CD4-positive, alpha-beta memory T cell (primary cell): ENCODE measurements at places on chromosomes 2 and 18.

DNA sequence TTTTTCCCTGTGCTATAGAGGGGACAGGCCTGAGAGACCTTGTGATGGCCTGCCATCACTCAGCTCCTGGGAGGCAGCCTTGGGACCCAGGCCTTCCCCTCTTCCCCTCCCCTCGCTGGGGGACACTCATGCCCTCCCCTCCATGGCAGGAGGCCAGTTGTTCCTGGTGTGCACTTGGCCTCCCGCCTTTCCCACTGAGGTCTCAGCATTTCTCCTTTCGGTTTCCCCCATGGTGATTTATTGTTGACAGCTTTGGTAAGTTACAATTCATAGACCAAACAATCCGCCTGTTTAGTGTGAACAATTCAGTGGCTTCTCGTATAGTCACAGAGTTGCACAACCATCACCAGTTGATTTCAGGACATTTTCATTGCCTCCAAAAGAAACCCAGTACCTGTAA, 10.2 kb upstream of the CNDP1 start:
- DNase-seq: no peak

DNA sequence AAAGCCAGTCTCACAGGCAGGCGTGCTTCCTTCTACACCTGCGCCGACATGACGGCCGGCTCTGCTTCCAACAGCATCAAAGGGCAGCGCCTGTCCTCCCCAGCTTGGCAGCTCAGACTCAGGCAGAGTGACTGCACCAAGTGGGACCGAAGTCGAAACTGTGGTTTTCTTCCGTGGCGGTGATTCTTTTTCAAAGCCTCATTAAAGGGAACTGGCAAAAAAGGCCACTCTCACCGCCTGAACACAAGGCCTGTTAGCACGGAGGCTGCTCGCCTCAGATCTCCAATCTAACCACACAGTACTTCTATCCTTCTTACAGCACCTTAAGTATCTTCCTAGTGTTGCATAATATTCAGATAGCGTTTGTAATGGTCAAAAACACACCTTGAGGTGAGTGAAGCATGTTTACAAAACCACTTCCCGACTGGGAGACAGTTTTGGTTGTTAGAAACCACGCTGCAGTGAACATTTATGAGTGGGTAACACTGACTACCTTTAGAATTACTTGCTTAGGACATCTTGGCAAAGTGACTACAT, 236.4 kb downstream of the HDAC4 start:
- DNase-seq: peak; percentile 61

DNA sequence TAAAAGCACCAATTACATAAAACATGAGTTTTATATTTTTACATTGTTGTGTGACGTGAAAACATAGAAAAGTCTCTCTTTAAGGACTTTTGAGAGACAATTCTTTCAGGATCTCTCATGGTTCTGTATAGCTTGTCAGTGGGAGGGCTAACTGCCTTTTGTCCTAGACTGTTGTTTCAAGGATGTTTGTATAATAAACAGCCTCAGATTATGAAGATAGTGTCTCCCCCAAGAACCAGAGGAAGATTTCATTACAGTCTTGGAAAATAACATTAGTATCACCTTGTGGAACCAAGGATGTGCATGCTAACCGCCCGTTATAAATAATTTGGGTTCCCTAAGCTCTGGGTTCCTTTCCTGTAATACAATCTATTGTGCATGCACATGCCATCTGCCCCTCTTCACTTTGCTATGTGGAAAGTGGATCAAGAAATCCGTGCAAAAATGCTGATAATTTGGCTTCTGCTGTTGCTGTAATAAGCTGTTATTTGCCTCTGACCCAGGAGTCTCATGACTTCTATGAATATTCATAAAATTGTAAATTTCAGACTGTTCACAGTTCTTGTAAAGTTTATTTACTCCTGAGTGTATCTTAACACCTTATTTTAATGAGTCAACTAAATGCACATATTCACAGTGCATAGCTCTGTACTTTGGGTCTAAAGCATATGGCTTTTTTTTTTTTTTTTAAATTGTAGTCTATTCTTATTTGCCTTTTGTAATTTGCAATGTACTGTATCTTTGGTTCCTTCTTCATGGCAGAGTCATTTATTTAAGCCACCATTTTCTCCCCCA, 265.5 kb downstream of the PTH2R start:
- DNase-seq: no peak

- DNase-seq: no peak
Measured at GRCh38 chr18:54924948-54925347, 34.3 kb downstream of the CCDC68 start.

DNA sequence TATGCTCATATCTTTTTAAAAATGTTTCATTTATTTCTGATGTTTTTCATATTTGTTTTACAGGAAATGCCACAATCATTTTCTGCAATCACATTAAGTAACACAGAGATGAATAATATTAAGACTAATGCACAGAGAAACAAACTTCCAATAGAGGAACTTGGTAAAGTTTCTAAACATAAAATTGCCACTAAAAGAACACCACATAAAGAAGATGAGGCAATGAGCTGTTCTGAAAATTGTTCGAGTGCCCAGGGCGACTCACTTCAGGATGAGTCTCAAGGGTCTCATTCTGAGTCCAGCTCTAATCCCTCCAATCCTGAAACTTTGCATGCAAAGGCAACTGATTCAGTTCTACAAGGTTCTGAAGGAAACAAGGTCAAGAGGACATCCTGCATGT, 70.4 kb downstream of the APLF start:
- no peak for DNase-seq

- no peak for DNase-seq
Measured at GRCh38 chr2:175883586-175884194, 118.4 kb downstream of the LNPK start.

GRCh38 chr2:148590612-148591011, 53.9 kb upstream of the EPC2 start:
- DNase-seq: no peak

GRCh38 chr2:1981850-1982249, 237.5 kb upstream of the PXDN start:
- no peak for DNase-seq

GRCh38 chr2:207405150-207405549, 124.6 kb upstream of the CREB1 start:
- DNase-seq: no peak

DNA sequence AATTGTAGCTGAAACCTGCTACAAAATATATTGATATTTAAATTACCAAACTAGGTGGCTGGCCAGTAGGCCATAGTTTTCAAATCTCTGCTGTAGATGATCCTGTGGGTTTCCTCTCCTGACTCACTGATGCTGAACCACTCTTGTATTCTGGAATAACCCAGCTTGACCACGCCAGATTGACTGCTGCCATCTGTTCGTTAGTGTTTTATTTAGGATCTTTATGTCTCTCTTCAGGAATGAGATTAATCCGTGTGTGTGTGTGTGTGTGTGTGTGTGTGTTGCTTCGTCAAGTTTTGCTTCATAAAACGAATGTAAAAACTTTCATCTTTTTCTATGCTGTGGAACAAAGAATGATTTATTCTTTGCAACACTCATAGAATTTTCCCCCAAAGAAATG, 187.1 kb downstream of the DYSF start:
- DNase-seq: no peak

GRCh38 chr2:156206355-156206754, 126.2 kb downstream of the NR4A2 start:
- no peak for DNase-seq

DNA sequence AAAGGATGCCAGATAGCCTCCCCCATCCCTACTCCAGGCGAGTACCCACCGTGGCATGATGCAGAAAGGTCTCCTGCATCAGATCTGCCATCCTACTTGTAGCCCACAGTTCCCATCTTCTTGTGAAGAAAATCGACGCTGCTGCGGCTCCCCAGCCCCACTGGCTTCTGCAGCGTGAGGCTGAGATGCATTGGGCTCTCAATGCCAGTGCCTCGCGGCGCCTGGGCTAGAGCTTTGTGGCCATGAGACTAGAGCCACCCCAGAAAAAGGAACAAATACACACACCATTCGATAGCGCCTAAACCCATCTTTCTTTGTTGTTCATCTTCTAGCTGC, 2.8 kb downstream of the NOL4 start:
- no peak for DNase-seq

DNA sequence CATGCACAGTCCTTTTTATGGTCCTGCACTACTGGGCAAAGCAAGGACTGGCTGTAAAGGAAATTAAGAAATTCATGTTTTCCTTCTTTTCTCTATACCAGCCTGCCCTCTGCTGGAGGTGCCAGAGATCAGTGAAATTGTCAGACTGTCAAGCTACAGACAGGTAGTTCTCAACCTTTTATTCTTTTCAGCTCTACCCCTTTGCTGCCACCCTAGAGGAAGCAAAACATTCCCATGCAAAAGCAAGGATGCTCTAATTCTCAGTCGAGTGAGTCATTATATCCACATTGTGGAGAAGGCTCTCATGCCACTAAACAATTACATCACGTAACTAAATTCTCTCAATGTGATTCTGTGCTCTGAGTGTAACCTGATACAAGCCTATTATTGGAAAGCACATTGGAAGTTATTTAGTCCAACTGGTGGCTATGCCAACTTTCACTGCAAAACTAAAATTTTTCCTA, 25.0 kb upstream of the RAPGEF4 start:
- peak; percentile 26 for DNase-seq

- DNase-seq: no peak
Measured at GRCh38 chr2:199278099-199278498, 179.6 kb downstream of the SATB2 start.

DNA sequence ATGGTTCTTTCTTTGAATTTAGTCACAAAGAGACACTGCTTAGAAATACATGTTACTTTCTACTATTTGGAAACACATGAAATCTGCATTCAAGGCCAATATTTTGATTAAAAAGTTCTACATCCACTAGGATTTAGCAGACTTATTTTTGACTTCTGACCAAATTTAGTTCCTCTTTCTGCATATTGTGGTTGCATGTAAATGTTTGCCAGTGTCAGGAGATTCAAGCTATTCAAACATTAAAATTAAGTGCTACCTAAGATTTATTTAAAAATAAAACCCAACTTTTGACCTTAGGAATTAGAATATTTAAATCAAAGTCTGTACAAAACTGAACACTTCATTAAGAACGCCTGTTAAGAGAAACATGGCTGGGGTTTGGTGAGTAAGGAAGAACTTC, 891.1 kb downstream of the CPS1 start:
- DNase-seq: no peak

- no peak for DNase-seq
Measured at GRCh38 chr18:1062588-1062987, 157.9 kb downstream of the ADCYAP1 start.

GRCh38 chr2:145652571-145653545, 1132.9 kb upstream of the ZEB2 start:
- no peak for DNase-seq

GRCh38 chr2:72956050-72956395, 38.7 kb downstream of the EMX1 start:
- DNase-seq: no peak

DNA sequence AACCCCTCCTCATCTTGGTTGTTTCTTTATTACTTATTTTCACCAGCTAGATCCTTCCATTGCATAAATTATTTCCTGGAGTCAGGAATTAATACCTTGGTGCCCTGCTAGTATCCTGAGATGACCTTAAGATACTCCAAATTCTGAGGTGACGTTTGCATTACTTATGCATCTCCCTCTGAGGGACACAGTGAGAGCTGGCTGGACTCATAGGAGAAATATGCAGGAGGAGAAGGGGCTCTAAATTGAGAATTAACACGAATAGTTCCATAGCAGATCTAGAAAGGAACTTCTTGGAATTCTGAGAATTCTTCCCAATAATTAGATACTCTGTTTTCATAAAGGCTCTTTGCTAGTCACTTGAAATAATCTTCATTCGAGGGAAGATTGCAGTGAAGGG, 310.6 kb upstream of the ZEB2 start:
- DNase-seq: no peak

- no peak for DNase-seq
Measured at GRCh38 chr2:70367722-70368323, 66.0 kb upstream of the FAM136A start.

DNA sequence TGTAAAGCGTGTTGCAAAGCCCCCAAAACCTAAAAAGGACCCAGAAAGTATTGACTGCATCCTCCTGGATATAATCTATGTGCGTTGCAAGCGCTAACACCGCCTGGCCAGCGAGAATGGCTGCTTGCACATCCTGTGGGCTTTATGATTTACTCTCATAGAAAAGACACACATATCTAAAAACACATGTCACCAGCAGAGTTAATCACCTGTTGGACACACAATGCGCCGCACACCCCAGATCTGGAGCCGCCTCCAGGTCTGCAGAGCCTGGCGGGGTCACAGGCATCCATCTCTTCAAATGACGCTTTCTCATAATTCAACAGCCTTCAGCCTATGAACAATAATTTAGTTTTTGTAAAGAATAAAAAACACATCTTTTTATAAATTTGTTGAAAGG, 186.5 kb downstream of the RTP5 start:
- no peak for DNase-seq

DNA sequence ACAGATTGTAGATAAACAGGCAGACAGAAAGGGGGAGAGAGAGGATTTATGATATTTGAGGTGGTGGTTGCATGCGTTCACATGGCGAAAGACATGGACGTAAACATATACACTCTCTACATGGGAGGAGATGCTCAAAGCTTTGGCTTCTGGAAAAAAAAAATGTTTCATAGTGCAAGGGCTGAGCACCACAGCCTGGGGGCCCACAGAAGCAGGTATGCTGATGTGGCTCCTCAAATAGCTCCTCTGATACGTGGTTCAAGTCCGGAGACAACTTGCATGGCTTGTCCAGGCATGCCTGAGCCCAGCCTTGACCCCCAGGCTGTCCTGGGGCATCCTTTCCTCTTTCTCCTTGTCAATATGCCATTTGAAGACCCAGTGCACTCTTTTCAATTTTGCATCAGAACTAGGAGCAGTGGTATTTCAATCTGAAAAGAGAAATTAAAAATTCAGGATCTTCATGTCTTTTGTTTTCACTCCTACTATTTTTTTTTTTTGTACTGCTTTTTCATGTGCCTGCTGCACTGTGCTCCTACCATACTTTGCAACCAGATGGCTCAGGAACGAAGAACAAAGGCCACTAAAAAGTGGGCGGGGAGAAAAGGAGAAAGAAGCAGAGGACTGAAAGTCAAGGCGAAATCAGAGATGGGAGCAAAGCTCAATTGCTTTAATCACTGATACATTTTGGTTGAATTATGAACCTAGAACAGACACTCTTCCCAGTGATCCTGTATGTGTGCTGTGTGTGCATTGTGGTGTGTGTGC, 495.7 kb upstream of the TCF4 start:
- no peak for DNase-seq

DNA sequence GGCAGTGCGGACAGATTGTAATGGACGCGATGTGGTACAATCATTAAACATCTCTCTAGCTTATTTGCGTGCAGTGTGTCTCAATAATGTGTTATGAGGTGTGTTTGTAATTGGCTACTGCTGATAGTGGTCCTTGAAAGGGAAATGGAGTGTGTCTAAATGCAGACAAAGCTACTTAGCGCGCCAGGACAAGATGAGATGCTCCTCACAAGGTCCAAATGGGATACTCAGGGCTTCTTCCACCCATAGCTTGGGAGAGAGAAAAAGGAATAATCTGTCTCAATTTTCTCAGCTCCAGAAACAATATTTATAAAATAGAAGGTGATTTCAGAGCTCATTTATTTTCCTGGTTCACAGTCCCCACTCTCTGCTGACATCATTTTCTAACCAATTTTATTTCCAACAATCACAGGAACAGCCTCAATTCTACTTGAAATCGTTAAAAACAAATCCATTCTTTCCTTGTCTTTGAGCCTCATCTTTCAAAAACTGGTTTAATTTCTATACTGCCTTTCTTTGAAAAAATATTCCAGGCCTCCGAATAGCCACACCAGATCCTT, 28.5 kb downstream of the GALNT14 start:
- no peak for DNase-seq
